ENCODE measurements at places on chromosomes 16 and 17. TPM values are rescaled to one million over a fixed set of nuclear protein-coding genes. Genes with fewer than 3 reads are reported as not detected.

The CDIP1 gene
- 53.3 TPM for total RNA-seq

The LGALS9B gene
- total RNA-seq: not detected

The TMEM106A gene
- total RNA-seq: 1.8 TPM

The HLF gene
- total RNA-seq: 38.8 TPM

The KCNH6 gene
- not detected for total RNA-seq

The WSCD1 gene
- 11.6 TPM for total RNA-seq

DNA sequence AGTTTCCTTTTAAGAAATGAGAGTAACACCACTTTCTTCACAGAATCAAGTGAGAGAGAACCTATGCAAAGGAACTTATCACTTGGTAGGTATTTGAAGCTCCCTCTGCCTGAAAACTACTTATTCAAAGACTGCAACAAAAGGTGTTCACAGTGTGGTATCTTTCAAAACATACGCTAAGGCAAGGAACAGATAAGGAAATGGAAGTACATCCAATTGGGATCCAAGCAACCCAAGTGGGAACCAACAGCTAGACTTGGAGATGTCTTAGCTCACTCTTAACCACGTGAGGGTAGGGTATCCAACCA lies 431 bp upstream of the PPM1E start:
- DNase-seq: no peak

DNA sequence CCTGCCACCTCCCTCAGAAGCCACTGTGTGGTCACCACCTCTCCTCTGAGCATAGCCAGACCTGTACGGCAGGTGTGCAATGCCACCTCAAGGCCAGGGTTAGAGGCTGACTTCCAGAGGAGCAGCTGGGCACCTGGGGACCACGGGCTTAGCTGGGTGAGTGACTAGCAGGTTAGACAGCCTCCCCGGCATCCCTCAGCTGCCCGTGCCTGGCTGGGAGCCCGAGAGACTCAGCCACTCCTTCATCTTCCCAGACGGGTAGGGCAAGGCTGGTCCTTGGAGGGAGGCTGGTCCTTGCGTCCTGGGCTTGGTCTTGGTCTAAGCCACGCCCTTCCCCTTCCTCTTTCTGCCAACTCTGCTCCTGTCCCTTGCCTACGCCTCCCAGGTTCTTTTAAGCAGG lies 7.8 kb downstream of the CRHR1 start:
- no peak for DNase-seq

DNA sequence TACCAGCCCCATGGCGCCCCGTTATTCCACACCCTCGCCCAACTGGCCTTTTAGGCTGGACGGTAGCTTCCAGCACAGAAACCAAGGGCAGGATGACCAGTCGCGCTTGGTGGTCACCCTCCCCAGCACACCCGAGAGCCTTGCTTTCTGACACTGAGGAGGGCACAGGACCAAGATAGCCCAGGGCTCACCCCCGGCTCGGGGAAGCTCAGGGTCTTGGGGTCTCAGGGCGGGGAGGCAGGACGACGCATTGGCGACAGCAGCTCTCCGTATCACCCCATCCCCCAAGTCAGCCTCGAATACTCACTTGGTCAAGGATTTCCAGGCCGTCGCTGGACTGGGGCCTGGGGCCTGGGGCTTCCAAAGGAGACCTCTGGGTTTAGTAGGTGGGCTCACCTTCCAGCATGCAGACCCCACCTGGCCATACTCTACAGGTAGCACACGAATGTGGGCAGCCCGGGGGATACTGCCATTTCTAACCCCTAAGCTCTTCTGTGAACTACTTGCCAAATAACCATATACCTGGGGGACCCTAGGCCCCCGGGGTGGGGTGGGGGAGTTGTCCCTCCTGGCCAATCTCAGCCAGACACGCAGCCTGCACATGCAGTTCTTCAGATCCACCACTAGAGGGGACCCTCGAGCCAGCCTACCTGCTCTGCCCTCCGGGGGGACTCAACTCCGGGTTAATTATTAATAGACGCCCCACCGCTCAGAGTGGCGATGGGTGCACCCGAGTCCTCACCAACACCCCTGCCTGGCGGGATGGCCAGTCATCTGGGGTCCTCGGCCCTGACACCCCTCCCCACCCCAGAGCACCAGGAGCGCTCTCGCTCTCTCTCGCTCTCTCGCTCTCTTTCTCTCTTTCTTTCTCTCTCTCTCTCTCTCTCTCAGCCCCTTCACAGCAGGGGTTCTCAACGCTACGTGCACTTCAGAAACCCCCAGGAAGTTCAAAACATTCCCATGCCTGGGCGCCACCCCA lies 30.0 kb downstream of the TBC1D16 start:
- DNase-seq: peak; percentile 52

GRCh38 chr16:5928476-5929065 lies 831.0 kb upstream of the EEF2KMT start:
- no peak for DNase-seq

- peak; percentile 100 for DNase-seq
These were observed 500 bp upstream of the MAP3K14 start for GRCh38 chr17:45317111-45317928.

DNA sequence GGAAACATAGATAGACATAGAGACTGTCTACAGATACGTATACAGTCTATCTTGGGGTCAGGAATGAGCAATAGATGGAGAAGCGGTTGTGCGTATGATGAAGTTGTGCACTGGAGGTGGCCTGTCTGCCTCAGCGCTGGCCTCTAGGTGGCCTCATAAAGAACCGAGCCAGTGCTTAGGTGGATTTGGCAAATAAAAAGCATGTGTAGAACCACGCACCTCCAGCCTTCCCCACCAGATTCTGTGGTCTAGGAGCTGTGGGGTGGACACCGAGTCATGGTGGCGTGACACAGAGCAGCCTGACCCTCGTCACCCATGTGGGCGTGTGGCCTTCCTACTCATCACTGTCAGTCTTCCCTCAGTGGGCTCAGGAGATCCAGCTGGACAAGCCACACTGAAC lies 34.0 kb downstream of the PGS1 start:
- no peak for DNase-seq

DNA sequence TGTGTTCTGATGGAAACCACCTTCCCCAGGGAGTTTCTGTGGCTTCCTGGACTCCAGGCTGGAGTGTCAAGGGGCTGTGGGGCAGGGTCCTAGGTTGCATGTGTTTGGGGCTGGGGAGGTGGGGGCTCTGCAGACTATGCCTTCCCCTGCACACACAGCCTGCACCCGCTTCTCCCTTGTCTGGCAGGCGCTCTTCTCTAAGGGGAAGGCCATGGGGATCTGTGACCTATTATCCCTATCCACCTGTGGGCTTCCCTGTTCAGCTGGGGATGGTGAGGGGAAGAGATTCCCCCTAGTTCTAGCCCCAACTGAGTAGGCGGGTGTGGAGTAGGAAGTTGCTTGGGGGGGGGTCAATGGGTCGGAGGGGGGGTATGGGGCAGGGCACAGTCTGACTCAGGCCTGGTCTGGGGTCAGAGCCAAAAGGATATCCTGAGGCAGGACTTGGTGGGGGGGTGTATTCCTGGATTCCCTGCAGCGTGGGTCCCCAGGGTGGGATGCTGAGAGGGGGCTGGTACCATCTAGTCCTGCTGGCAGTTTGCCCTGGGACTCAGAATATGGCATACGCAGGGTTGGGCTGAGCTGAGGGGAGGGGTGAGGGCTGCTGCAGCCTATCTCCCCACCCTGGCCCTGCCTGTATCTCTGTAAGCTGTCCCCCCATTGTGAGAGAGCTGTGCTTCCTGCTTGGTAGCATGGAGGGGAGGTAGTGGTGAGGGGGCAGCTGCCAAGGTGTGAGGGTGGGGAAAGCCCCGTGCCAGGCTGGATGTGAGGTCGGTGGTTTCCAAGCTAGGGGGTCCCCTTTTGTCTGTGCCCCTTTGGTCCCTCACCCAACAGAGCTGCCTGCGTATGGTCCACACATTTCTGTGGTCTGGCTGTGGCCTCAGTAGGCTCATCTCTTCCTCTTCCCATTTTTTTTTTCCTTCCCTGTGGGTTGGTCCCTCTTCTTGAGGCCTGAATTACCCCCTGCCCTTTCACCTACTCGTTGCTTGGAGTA lies 14.7 kb downstream of the RARA start:
- DNase-seq: peak; percentile 71

- DNase-seq: no peak
These were observed 50.0 kb downstream of the VMP1 start for GRCh38 chr17:59757470-59757869.

- DNase-seq: no peak
These were observed 28.4 kb upstream of the NPTX1 start for GRCh38 chr17:80504686-80505413.

GRCh38 chr17:82227629-82228277 lies 1.1 kb upstream of the SLC16A3 start:
- DNase-seq: no peak

DNA sequence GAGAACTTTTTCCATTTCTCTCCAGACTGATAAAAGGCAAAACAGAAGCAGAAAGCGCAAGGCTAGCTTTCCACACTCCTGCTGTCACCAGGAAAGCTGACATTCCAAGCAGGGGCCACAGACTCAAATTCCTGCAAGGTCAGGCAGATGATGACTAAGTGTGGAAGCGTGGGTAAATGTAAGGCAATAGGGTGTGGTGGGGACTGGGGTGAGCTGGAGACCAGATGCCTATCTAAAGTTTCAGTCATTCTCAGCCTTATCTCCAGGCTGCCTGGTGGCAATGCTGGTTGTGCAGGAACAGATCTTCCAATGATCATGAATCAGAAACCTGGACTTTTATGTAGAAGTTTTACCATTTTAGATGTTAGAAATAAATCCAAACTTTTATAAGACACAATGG lies 224.1 kb downstream of the GSG1L start:
- DNase-seq: no peak

- DNase-seq: no peak
These were observed 12.1 kb upstream of the PRKCB start for GRCh38 chr16:23823475-23824384.
